ENCODE measurements at places on chromosomes 7 and 10. TPM values are rescaled to one million over a fixed set of nuclear protein-coding genes. Genes with fewer than 3 reads are reported as not detected.

GRCh38 chr7:33886149-33886623 is 19.2 kb upstream of the BMPER start:
- peak; percentile 45 for DNase-seq

DNA sequence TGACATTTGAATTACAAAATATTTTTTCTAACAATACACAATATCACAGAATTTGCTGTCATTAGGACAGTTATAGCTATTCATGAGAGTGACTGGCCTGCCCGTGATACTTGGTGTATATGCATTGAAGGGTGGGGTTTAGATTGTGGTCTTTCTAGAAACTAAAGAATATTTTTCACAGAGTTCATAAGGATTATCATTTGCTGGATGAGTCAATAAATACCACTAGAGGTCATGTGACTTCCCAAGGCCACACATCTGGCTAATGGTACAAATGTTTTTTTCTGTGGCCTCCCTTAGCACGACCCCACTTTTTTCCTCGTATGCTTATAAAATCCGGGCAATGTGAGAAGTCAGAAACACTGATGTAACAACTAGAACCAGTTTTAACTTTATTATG is 5.2 kb downstream of the OPTN start:
- DNase-seq, result no peak

- DNase-seq, result no peak
Measured at GRCh38 chr7:97204821-97205220, 87.3 kb downstream of the SDHAF3 start.

GRCh38 chr10:112532956-112533355 is 85.9 kb downstream of the VTI1A start:
- no peak for DNase-seq

DNA sequence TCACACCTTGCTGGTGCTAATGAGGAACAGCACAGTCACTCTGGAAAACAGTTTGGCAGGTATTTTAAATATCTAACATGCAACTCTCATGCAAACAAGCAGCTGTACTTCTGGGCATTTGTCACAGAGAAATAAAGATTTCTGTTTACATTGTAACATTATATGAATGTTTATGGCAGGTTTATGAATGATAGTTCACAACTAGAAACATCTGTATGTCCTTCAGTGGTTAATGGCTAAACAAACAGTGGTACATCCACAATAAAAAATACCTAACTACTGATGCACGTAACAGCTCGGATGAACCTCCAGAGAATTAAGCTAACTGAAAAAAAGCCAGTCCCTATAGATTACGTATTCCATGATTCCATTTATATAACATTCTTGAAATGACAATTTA is 109.6 kb downstream of the GPR37 start:
- DNase-seq, result no peak

DNA sequence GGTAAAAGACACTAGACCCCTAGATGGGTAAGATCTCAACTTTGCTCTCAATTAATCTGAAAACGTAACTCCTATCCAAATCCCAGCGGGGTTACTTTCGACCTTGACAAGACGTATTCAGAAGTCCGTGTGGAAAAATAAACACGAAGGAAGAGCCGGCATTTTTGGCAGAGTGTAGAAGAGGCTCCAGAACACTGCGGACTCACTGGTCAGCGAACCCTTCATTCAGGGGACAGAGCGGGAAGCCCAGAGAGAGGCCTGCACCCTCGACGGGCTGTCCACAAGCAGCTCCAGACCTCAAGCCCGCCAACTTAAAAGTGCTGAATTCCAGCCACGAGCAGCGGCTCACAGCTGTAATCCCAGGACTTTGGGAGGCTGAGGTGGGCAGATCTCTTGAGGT is 54.7 kb downstream of the DPYSL4 start:
- no peak for DNase-seq

DNA sequence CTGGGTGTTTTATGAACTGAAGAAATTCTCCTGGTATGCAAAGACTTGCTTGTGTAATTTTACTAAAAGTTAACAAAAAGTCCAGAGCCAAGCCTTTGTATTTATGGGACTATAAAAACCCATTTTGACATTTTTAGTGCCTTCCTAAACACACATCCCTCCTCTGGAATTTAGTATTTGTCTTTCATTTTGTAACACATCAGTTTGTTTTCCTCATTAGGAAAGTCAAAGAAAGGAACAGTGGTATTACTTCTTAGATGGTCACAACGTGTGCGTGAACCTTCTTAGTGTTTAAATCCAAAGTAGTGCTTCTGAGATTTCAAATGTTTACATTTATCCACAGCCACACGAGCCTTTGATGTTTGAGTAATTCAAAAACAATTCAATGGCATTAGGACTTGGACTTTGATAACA is 103.2 kb upstream of the TMEM106B start:
- DNase-seq, result no peak

DNA sequence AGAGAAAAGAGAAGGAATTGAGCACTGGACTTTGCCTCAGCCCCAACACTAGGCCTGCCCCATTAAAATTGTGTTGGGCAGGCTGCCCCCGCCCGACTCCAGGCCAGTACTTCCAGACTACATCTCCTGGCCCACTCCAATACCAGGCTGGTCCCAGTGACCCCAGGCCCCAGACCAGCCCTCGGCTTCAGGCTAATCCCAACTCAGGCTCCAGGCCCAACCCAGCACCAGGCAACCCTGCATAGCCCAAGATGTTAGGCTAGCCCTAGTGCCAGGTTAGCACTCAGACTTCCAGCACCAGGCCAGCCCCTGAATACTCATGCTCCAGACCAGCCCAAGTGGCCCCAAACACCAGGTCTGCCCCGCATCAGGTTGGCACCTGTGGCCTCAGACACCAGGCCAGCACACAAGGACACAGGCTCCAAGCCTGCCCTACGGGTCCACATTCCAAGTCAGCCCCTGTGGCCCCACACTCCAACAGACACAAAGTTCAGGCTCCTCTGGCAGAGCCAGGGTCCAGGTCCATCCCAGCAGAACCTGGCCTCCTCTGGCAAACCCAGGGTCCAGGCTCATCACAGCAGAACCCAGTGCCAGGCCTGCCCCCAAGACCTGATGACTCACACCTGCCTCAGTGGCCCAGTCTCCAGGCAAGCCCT is 20.3 kb downstream of the COG5 start:
- DNase-seq, result no peak

DNA sequence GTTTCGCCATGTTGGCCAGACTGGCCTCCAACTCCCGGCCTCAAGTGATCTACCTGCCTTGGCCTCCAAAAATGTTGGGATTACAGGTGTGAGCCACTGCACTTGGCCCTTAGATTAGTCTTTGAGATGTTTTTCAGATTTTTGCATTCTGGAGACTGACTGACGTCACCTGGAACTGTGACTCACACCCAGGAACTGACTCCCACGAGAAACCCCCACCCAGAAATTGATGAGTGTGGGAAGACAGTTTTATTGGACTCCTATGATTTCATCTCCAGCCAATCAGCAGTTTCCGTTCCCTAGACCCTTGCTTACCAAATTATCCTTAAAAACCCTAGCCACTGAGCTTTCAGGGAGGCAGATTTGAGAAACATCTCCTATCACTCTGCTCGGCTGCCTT is 867.3 kb downstream of the TYW1 start:
- no peak for DNase-seq

DNA sequence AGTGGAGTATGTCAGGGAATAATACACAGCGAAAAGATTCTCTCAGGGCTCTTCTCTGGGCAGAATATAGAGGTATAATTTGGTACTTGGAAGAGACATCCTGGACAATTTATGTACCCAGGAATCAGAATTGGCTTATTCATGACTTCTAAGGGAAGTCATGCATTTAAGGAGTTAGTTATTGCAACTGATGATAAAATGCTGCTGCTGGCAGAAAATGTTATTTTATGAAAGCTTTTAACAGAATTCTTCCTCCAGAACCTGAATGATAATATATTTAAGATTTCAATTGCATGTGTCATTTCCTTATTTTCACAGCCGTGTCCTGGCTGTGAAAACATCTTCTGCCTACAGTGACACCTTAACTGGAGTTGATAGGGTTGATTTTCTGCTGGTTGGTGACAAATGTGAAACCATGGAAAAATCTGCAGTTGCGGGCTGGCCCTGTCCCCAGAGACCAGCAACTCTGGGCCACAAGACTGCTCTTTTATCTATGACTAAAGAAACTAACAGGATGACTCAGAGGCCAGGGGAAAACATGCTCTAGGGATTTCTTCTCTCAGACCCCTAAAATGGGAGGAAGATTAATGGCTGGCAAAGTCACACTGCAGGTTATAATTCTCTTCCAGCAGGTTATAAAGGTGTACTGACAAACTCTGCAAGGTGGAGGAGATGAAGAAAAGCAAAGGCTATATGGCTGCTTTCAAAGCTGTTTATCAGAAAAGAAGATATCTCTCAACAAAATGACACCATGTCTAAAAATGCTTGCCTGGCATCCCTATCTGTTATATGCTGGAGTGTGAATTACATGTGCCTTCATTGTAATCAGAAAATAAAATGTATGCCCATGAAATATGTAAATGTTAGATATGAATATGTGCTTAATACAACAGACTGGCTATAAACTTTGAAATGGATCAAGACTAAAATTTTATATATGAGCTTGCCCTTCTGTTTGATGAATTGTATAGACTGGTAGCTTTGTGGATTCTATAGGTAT is 12.1 kb upstream of the TRUB1 start:
- peak; percentile 13 for DNase-seq

Gene SLC35B4
- total RNA-seq, result 12.7 TPM

Gene C10orf88
- 3.0 TPM for total RNA-seq

Gene THSD7A
- 0.81 TPM for total RNA-seq

Gene CYP2W1
- total RNA-seq, result not detected

Gene CLCN1
- 0.54 TPM for total RNA-seq

Gene MSS51
- 1.3 TPM for total RNA-seq

Gene PNLIPRP3
- not detected for total RNA-seq

Gene SUFU
- 6.7 TPM for total RNA-seq

Gene COMMD3
- 19.7 TPM for total RNA-seq
